Stomach (tissue), 19 donors: ENCODE measurements at places on chromosomes 2 and 18. TPM values are rescaled to one million over a fixed set of nuclear protein-coding genes. Genes with fewer than 3 reads are reported as not detected.

DNA sequence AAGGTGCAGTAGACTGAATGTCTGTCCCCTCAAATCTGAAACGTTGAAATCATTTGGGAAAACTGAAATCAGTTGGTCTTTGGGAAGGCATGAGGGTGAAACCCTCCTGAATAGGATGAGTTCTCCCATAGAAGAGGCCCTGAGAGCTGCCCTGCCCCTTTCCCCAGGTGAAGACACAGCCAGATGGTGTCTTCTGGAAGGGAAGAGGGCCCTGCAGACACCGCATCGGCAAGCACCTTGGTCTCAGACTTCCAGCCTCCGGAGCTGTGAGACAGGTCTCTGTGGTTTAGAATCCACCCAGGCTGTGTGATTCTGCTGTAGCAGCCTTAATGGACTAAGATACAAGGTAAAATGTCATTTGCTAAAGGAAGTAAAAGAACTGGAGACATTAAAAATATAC lies 42.1 kb upstream of the SNTG2 start:
- no peak for DNase-seq

Gene FHL2
- total RNA-seq = 118 TPM

Gene EFHD1
- 49.1 TPM for total RNA-seq

- no peak for DNase-seq
Observed at GRCh38 chr2:97693476-97693875, 19.9 kb upstream of the ZAP70 start.

Gene ITGB6
- total RNA-seq = 3.2 TPM

DNA sequence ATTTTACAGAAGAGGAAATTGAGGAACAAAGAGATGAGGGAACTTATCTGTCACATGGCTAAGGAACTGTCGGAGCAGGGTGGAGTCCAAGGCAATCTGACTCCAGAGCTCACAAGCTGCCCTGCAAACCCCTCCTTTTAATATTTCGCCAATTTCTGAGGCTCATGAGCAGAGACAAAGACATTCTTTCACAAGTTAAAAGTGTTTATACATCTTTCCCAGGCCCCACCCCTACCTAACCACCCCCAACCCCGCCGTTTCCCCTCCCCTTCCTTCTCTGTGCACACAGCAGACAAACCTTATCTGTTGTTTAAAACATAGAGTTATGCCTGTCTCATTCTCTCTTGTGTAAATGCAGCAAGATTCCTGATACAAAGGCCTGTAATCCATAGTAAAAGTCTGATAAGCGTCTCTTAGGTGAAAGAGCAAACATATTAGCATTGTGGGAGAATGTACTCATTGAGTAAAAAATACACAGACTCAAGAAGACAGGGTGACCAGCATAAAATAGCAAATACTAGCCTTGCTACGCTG lies 44.3 kb downstream of the EPHA4 start:
- DNase-seq = peak; percentile 49

DNA sequence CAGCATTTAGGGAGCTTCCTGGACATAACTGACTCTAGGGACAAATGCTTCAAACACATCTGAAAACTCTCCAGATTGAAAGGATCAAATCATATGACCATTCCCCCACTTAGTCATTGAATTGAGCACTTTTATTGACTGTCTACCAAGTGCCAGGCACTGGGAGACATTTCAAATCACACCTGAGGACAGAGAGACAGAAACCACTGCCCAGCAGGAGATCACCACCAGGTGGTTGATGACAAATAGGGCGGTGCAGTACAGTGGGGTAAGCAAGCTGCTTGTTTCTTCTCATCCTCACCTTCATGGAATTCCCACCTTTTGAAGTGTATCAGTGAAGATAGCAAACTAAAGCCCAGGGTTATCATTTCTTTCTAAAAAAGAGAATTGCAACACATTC lies 19.0 kb upstream of the CXCR4 start:
- no peak for DNase-seq

GRCh38 chr2:218285604-218286003 lies 6.7 kb downstream of the TMBIM1 start:
- peak; percentile 46 for DNase-seq

Gene MYL1
- total RNA-seq = not detected

Gene TRIM54
- total RNA-seq = not detected

Gene PARD6G
- 3.6 TPM for total RNA-seq

DNA sequence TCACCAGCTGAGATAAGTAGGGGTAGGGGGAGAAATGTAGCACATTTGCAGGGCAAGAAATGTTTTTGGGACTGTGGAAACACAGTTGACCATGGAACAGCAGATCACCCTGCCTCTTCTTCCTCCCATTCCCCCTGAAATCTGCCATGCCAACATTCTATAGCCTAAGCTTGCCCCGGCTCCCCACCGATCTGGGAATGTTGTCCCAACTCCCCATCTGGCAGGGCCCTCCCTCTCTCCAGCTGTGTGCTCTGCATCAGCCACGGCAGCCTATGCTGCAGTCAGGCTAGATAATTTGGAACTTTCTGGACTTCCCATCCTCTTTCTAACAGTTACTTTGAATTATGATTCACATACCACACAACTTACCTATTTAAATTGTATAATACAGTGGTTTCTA lies 425.1 kb upstream of the RAB6C start:
- DNase-seq = no peak

- no peak for DNase-seq
Observed at GRCh38 chr2:235651643-235652042, 157.8 kb downstream of the AGAP1 start.

- DNase-seq = peak; percentile 65
Observed at GRCh38 chr2:28567061-28567471, 71.2 kb downstream of the PLB1 start.

GRCh38 chr2:21804151-21804550 lies 680.4 kb downstream of the TDRD15 start:
- no peak for DNase-seq
